Panc1 (cell line): ENCODE measurements at places on chromosomes 4 and X.

GRCh38 chrX:17405225-17405969 is 30.4 kb downstream of the NHS start:
- peak; percentile 30 for DNase-seq

DNA sequence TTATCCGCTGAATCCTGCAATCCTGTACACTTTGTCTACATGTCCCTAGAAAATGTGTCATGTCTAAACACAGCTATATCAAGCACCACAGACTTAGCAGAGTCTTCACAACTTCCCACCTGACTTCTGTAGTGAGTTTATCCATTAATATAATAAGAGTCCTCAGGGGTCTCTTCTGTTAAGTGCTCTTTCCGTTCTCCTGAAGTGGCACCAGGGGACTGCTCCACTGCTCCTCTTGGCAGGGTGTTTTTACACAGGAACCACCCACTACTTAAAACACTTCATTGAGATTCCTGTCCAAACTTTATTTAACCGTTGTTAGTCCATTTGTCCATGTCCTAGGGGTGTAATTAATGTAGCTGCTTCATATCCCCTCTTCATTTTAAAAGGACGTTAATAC is 1000.4 kb downstream of the STPG2 start:
- no peak for DNase-seq

DNA sequence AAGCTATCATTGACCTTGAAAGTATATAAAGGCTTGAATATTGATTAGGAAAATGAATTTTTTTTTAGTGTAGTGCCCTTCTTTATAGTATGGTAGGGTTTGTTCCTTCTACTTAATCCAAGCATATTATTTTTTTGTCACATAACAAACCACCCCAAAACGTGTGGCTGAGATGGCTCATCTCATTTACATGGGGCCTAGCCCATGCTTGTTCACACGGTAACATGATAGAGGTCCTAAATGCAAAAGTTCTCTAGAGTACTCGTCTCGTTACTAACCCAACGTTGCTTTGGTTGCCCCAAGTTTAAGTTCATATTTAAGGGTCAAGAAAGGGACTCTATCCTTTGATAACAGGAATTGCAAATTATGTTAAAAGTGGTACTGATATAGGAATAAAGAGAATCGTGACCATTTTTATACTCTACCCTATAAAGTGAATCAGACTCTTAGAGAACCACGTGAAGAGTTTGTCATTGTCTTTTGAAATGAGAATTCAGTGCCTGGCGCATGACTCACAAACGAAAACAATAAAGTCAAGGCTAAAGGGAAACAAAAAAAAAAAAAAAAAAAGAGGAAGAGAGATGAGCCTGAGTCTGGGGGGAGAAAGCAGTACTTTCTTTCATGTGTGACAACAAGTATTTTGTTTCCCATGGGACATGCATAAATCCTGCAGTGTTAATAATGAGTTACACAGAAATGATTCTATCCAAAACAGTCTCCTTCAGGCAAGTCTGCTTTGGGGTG is 402.8 kb upstream of the NWD2 start:
- DNase-seq, result peak; percentile 22

GRCh38 chr4:141705747-141706377 is 69.5 kb downstream of the IL15 start:
- DNase-seq, result no peak

DNA sequence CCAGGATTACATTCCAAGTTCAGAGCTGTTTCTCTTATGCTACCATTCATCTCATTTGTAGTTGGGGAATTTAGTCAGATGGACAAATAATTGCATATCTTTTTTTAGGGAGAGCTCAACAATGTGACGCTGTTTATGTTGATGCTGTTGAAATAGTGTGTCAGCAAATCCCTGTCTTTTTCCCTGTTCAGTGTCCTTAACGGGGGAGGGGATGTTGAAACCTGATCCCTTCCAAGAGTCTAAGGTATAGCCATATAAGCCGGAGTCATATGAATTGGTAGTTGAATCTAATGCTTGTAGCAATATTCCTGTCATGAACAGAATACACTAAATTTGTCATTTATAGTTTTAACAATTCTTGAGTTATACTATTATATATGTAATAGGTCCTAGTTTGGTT is 293.5 kb upstream of the FAT1 start:
- DNase-seq, result no peak

- no peak for DNase-seq
Observed at GRCh38 chrX:1528186-1528883, 8.7 kb downstream of the P2RY8 start.

- DNase-seq, result no peak
Observed at GRCh38 chr4:4810092-4810774, 49.2 kb upstream of the MSX1 start.

DNA sequence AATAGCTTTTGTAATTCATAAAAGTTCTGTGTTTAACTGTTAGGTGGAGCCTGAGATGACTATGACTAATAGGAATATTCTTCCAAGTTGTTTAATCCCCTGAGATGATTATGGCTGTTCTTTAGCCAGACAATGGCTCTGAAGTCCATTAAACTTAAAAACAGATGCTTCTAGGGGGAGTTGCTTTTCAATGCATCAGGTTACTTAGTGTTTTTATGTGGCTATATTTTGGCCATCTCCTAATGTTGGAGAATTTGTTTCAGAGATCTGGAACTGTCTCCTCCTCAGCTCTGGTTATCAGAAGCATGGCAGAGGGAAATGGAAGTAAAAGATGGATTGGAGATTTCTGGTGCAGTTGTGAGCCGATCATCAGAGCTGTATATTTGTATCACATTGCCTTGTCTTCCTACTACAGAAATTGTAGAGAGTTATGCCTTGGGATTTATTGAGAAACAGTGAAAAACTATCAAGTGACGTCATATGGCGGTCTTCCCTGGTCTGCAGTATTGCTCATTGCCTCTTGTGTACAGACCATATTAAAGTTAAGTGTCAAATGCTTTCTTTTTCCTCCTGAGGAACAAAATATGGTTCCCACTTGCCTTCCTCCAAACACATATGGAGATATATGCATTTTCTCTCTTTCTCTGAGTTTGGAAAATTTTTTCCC is 29.8 kb downstream of the SGMS2 start:
- DNase-seq, result no peak

GRCh38 chr4:174581901-174582300 is 59.6 kb upstream of the HPGD start:
- DNase-seq, result no peak

DNA sequence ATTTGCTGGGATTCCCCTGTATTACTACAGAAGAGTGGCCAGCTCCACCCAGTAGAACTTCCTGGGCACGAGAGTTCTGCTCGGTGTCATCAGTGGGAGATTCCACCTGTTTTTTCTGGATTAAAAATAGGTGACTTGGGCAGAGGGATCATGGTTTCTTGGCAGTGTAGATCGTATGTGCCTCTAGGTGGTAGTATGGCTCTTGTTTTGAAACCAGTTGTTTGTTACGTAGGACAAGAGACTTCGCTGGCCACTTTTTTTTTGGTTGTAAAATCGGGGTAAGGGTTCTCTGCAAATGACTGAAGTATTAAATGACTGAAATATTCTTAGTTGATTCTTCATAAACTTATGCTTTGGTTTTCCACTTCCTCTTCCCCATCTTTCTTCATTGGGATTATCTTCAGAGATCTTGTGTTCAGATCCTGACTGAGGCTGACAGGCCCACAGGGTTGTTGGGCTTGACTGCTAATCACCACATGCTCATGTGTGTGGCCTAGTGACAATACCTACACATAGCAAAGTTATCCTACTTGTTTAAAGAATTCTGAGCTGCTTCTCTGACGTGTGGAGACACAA is 43.8 kb upstream of the WDR1 start:
- no peak for DNase-seq

DNA sequence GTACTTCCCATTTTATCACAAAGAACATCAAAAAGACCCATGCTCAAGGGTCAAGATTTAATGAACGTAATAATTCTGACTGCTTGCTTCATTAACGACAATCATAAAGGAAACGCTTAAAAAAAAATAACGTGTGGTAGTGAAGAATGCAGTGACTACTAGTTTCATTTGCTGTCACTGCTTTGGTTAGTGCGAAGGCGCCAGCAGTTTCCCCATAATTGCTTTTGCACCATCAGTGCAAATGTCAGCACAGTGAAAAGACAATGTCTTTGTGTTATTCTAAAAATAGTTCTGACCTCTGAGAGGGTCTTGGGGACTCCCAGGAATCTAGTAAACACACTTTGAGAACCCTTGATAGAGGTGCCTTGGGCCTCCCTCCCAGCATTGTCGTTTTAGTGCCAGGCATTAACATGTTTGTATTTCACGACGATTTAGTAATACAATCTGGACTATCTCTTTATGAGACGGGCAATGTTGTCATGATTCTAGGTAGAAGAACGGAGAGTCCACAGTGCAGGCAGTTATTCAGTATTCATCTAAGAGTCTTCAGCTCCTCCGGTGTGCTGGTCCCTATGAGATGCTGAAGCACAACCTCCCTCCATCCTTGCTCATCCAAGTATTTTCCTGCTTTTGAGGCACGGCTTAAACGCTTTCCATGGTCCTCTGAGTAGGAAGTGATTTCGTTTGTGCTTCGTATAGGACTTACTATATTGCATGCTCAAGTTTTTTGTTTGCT is 71.0 kb downstream of the AFF1 start:
- DNase-seq, result no peak

DNA sequence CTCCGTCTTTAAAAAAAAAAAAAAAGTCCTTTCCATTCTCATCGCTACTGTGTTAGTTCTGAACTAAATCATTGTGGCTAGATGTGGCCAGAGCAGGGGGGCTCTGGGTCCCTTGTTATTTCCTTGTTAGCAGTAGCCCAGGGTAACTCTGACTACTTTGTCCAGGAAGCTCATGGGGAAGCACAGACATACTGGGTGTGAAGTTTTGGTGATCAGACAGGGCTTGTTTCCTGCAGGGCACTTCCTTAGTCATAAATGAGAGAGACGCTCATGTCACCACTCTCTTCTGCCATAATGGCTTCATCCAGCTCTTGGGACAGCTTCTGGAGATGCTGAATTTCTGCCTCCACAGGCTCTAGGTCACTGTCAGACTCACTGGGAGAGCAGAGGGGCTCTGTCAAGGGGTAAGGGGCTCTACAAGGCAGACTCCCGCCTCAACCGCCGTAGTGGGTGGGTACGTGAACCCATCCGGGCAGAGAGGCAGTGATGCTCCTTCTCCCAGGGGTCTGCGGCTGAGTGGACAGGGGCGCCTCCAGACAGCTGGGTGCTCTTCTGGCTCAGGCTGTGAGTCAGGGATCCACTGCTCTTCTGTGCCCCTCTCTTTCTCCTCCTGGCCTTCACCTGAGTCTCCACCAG is 12.9 kb downstream of the STIM2 start:
- DNase-seq, result no peak

DNA sequence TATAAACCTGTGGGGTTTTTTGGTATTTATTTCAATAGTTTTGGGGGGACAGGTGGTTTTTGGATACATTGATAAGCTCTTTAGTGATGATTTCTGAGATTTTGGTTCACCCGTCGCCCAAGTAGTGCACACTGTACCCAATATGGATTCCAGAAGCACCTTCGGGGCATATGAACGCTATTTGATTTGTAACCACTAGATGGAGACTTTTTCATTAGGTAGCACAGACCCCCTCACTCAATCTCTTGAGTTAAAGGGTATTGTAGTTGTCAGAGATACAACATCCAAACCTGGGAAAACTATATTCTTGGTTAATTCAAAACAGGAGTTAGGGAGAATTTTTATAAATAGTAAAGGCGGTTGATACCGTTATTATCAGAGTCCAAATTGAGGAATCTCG is 79.8 kb downstream of the SPANXN3 start:
- no peak for DNase-seq

GRCh38 chr4:81625422-81626417 is 154.0 kb upstream of the RASGEF1B start:
- no peak for DNase-seq

DNA sequence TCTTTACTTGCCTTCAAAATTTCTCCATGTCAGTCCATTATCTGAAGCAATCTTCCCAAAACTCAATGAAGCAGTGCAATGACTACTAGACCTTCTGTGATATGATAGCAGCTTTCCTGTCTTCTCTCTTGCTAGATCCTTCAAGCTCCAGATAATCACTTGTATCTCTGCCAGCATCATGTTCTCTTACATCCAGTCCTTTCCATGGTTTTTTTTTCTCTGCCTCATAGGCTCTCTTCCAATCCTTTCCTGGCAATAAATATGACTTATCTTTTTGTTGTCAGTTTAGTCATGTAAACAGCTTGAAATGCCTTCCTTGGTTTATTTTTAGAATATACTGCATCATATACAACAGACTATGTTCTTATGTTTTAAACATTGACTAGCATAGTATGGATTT is 193.5 kb downstream of the CFAP299 start:
- DNase-seq, result no peak

GRCh38 chr4:185383451-185383850 is 12.3 kb downstream of the LRP2BP start:
- DNase-seq, result no peak

DNA sequence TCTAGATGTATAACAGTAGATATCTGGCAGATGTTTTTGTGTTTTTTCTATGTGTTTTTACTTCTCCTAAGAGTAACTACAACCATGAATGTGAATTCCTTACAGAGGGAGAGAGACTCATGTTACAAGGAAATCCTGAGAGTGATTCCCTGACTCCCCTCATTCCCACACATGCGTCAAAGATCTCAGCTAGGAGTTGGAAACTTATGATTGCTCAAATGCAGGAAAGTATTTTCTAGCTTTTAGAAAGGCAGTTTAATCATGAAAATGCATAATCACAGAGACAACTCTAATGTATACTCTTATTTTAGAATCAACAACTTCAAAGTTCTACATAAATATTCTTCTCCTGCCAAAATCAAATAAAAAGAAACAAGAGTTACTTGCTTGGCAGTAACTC is 121.8 kb downstream of the PDE5A start:
- DNase-seq, result no peak

- no peak for DNase-seq
Observed at GRCh38 chr4:153534792-153535629, 68.9 kb downstream of the TMEM131L start.
